ENCODE measurements at places on chromosomes 12 and 14. TPM values are rescaled to one million over a fixed set of nuclear protein-coding genes. Genes with fewer than 3 reads are reported as not detected.
A peak's percentile ranks its signal among the peaks of the same experiment; 100 is the strongest.

- peaks cover 16% of the 10 kb centered on the region for H3K36me3 ChIP-seq
- peak overlapping the region; percentile 82 for H3K27ac ChIP-seq
- DNase-seq, result no peak
Observed at GRCh38 chr14:68535404-68536017, 257.4 kb downstream of the ZFP36L1 start.

DNA sequence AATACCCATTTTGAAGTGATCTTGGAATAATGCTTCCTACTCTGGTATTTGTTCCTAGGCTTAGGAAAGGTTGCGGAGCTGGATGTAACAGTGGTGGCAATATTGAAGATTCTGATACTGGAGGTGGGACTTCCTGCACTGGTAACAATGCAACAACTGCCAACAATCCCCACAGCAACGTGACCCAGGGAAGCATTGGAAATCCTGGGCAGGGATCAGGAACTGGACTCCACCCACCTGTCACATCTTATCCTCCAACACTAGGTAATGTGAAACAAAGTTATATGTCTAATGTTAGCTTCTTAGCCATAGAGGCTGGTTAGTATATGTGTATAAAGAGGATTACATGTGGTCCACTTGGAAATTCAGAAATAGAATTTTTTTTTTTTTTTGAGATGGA, 197.9 kb downstream of the PCNX1 start:
- DNase-seq, result no peak
- H3K36me3 ChIP-seq, result peaks cover 12% of the 10 kb centered on the region
- no peak overlapping the region for H3K27ac ChIP-seq
- no peaks in the 10 kb centered on the region for H3K4me1 ChIP-seq

The DTX1 gene
- polyA plus RNA-seq, result 11.5 TPM

The KRT79 gene
- polyA plus RNA-seq, result not detected

GRCh38 chr14:32534145-32534544, 205.0 kb downstream of the AKAP6 start:
- no peak overlapping the region for H3K4me3 ChIP-seq
- H3K27ac ChIP-seq, result no peak overlapping the region
- H3K27me3 ChIP-seq, result peaks cover 11% of the 10 kb centered on the region
- DNase-seq, result no peak
- no peaks in the 10 kb centered on the region for H3K4me1 ChIP-seq

DNA sequence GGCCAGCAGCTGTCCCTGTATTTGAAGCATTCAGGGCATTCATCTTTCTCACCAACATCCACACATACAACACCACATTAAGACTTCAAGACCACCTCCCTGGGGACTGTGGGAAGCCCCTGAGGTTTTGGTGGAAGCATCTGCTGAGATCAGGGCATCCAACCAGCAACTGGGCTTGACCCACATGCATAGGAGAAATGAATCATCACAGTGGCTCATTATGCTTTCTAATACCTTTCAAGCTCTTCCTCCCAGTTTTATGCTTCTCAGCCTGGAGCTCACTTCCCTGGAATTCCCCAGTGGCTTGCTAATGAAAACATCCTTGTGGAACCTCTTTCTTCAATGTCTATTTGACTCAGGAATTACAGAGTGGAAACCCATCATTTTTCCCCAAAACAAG, 21.4 kb upstream of the CMKLR1 start:
- no peak overlapping the region for H3K4me3 ChIP-seq
- H3K27me3 ChIP-seq, result peaks cover 20% of the 10 kb centered on the region
- H3K27ac ChIP-seq, result no peak overlapping the region

The NKX2-8 gene
- not detected for polyA plus RNA-seq

DNA sequence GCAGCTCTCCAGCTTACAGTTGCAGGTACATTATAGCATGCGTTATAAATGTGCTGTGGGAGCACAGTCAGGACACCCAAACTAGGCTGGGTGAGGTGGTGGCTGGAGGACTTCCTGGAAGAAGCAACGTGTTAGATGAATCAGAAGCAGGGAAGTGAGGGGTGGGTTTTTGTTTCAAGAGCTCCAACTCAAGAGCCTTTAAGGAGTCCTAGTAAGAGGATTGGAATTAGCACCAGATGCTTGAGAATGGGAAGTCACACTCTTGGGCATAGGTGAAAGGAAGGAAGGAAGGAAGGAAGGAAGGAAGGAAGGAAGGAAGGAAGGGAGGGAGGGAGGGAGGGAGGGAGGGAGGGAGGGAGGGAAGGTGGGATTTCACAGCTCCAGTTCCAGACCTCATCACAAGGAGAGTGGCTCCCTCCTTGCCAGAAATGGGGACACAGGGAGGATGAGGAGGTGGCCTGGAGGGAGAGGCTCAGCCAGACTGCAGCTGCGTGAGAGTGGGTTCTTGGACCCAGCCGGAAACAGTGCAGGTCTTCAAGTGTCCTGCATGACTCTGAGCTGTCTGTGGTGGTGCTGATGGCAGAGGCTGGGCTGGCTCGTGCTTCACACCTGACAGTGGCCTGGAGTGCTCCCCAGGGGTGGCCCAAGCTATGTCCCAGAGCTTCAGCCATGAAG, 115.7 kb upstream of the GSC start:
- H3K36me3 ChIP-seq, result no peaks in the 10 kb centered on the region
- no peaks in the 10 kb centered on the region for H3K27me3 ChIP-seq
- DNase-seq, result no peak
- H3K4me3 ChIP-seq, result no peak overlapping the region

GRCh38 chr14:20706657-20707355, 18.2 kb downstream of the ANG start:
- H3K27me3 ChIP-seq, result no peaks in the 10 kb centered on the region
- H3K4me1 ChIP-seq, result no peaks in the 10 kb centered on the region
- no peak overlapping the region for H3K4me3 ChIP-seq

DNA sequence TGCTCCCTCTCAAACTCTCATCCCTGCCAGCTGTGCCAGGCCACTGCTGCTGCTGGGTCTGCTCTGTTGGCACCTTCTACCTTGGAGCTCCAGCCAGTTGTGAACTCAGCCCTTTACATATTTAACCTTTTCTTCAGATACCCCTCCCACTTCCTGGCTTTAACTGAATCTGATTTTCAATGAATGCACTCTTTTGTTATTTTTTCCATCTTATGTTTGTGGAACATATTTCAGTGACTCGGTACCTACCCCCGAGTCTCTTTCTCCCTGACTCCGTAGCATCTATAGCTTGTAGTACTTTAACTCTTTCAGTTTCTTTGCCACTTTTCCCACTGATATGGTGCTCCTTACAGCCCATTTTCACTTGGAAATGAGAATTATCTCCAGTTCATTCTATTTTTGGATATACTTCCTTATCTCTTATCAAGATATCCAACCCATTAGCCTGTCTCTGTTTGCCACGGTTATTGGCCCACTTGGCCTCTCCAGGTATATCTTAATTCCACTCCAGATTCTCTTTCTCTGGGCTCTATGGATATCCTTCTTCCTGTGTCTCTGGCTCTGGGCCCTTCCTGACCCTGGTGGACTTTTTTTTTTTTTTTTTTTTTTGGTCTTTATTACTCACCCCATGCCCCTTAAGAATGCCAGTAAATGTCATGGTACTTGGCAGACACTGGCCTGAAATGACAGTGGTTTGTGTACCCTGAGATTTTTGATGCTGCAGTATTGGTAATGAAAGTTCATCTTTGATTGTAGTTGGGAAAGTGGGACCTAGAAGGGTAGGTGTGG, 62.7 kb downstream of the PELI2 start:
- H3K4me1 ChIP-seq, result peaks cover 35% of the 10 kb centered on the region
- H3K4me3 ChIP-seq, result no peak overlapping the region
- peak overlapping the region; percentile 60 for H3K27ac ChIP-seq
- no peak for DNase-seq

The PDZRN4 gene
- polyA plus RNA-seq, result not detected

GRCh38 chr14:68225321-68225720, 405.7 kb downstream of the RAD51B start:
- H3K4me1 ChIP-seq, result no peaks in the 10 kb centered on the region
- DNase-seq, result no peak
- no peak overlapping the region for H3K4me3 ChIP-seq
- H3K27me3 ChIP-seq, result no peaks in the 10 kb centered on the region
- H3K36me3 ChIP-seq, result peaks cover 9% of the 10 kb centered on the region
- no peak overlapping the region for H3K27ac ChIP-seq

GRCh38 chr12:86741531-86741930, 485.3 kb upstream of the MGAT4C start:
- H3K36me3 ChIP-seq, result no peaks in the 10 kb centered on the region
- H3K4me1 ChIP-seq, result no peaks in the 10 kb centered on the region
- no peak overlapping the region for H3K4me3 ChIP-seq
- H3K27me3 ChIP-seq, result no peaks in the 10 kb centered on the region

The E2F7 gene
- polyA plus RNA-seq, result not detected

DNA sequence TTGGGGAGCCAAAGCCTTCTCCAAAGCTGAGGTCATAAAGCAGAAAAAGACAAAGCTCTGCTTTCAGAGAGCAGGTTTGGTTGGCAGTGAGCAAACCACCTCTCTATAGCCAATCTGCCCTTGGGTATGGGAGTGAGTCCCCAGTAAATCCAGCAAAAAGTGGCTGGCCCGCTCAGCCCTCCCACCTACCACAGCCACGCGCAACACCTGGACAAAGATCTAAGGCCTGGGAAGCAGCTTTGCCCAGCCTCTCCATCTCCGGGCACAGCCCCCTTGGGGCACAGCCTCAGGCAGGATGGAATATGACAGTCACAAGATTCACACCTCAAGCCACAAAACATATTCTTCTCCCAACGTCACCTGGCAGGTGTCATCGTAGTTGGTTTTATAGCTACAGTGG, 211.7 kb upstream of the EEA1 start:
- no peak overlapping the region for H3K27ac ChIP-seq
- DNase-seq, result no peak
- peaks cover 54% of the 10 kb centered on the region for H3K4me1 ChIP-seq
- no peak overlapping the region for H3K4me3 ChIP-seq

DNA sequence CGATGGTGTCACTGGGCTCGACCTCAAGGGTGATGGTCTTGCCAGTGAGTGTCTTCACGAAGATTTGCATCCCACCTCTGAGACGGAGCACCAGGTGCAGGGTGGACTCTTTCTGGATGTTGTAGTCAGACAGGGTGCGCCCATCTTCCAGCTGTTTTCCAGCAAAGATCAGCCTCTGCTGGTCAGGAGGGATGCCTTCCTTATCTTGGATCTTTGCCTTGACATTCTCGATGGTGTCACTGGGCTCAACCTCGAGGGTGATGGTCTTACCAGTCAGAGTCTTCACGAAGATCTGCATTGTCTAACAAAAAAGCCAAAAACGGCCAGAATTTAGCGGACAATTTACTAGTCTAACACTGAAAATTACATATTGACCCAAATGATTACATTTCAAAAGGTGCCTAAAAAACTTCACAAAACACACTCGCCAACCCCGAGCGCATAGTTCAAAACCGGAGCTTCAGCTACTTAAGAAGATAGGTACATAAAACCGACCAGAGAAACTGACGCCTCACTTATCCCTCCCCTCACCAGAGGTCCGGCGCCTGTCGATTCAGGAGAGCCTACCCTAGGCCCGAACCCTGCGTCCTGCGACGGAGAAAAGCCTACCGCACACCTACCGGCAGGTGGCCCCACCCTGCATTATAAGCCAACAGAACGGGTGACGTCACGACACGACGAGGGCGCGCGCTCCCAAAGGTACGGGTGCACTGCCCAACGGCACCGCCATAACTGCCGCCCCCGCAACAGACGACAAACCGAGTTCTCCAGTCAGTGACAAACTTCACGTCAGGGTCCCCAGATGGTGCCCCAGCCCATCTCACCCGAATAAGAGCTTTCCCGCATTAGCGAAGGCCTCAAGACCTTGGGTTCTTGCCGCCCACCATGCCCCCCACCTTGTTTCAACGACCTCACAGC, 717 bp downstream of the UBC start:
- peaks cover 27% of the 10 kb centered on the region for H3K36me3 ChIP-seq
- peak overlapping the region; percentile 100 for H3K27ac ChIP-seq
- no peaks in the 10 kb centered on the region for H3K27me3 ChIP-seq
- DNase-seq, result peak; percentile 90

The NYNRIN gene
- polyA plus RNA-seq, result 0.14 TPM

The ZNF384 gene
- 23.9 TPM for polyA plus RNA-seq

- no peaks in the 10 kb centered on the region for H3K36me3 ChIP-seq
- H3K4me3 ChIP-seq, result no peak overlapping the region
- no peak for DNase-seq
- H3K27me3 ChIP-seq, result no peaks in the 10 kb centered on the region
Observed at GRCh38 chr14:90809530-90810312, 6.5 kb downstream of the TTC7B start.

DNA sequence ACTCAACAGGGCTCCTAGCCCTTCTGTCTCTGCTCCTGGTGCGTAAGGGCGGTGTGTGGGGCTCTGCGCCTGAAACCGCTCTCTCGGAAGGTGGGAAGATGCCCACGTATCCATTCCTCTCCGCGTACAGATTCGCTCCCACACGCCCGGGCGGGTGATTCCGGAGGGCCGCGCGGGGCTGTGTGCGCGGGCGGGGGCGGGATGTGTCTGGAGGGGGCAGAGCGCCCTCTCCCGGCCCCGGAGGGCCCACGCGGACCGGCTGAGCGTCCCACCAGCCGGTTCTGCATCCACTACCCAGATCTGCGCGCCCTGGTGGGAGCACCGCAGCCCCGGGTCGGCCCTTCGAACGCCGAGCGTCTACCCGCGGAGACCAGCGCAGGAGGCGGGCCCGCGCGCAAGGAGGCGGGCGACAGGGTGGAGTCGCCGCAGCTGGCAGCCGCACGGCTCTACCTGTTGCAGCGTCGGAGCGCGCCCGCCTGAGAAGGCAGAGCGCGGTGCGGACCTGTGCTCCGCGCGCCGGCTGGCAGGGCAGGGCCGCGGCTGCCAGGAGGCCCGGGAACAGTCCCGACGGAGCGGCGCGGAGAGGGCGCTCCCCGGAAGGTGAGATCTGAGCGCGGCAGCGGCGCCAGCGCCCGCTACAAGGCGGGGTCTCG, 1.4 kb upstream of the KCNK13 start:
- DNase-seq, result peak; percentile 9
- H3K4me3 ChIP-seq, result peak overlapping the region; percentile 64
- peaks cover 14% of the 10 kb centered on the region for H3K4me1 ChIP-seq
- H3K36me3 ChIP-seq, result peaks cover 4% of the 10 kb centered on the region
- peaks cover 74% of the 10 kb centered on the region for H3K27me3 ChIP-seq

DNA sequence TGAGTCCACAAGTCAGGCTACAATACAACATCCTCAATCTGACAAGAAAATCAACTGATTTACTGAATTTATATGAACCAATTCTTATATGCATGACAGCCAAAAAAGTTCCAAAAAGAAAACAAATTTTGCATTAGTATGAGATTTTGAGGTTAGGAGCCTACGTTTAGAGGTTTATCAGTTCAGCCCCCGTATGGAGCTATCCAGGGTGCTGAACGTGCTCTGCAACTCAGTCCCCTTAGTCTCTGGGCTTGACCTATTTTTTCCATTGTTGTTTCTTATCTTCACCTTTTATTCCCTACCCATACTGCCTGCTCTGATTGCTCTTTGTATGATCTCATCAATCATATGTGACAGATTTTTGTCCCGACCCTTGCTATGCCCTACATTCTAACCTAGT, 693.0 kb downstream of the NRXN3 start:
- no peak for DNase-seq
- no peak overlapping the region for H3K27ac ChIP-seq
- no peaks in the 10 kb centered on the region for H3K4me1 ChIP-seq
- no peak overlapping the region for H3K4me3 ChIP-seq

The CFAP251 gene
- not detected for polyA plus RNA-seq

The PLEKHH1 gene
- not detected for polyA plus RNA-seq

Data from naive B cell (primary cell).